Sigmoid colon (tissue), 7 donors: ENCODE measurements at places on chromosomes 5 and 9.
A peak's percentile ranks its signal among the peaks of the same experiment; 100 is the strongest.

GRCh38 chr9:36441966-36442365 lies 41.9 kb upstream of the RNF38 start:
- no peaks in the 10 kb centered on the region for H3K36me3 ChIP-seq
- no peaks in the 10 kb centered on the region for H3K4me1 ChIP-seq
- no peaks in the 10 kb centered on the region for H3K27me3 ChIP-seq
- no peak overlapping the region for H3K27ac ChIP-seq
- H3K4me3 ChIP-seq = no peak overlapping the region

- no peak for DNase-seq
- no peaks in the 10 kb centered on the region for H3K4me1 ChIP-seq
- H3K27me3 ChIP-seq = no peaks in the 10 kb centered on the region
- no peaks in the 10 kb centered on the region for H3K36me3 ChIP-seq
- H3K4me3 ChIP-seq = no peak overlapping the region
Observed at GRCh38 chr5:16603701-16604100, 13.1 kb downstream of the RETREG1 start.

DNA sequence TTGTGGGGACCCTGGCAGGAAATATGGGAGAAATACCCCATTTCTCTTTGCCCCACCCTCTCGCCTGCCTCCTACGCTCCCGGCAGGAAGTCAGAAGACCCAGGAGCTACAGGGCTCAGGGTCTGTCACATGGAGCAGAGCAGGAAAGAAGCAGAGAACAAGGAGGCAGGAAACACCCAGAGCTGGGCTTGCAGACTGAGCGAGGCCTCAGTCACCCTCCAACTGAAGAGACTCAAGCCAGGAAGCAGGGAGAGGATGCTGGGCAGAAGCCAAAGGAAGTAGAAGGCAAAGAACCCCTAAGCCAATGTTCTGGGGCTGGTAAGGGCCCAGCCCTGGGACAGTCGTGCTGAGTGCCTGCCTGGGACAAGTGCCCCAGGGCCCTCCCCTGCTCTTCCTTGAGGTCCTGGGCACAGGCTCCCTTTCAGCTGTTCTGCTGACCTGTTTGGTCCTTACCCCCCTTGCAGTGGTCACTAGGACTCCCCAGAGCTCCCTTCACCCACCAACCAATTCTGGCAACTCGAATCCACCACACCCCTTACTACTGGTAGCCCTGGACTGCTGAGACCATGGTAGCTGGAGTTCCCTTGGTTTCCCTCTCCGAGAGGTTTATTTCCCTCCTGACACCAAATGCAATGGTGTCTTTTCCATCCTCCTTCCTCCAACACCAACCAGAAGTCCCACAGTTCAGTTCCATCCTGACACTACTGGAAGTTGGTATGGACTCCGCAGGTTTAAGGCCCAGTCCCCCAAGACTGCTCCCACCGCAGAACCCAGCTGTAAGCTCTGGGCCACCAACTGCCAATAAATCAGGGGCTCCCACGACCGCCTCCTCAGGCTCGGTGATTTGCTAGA lies 157.5 kb downstream of the COL23A1 start:
- peak; percentile 28 for DNase-seq
- H3K27ac ChIP-seq = no peak overlapping the region
- H3K36me3 ChIP-seq = no peaks in the 10 kb centered on the region
- H3K4me3 ChIP-seq = no peak overlapping the region

DNA sequence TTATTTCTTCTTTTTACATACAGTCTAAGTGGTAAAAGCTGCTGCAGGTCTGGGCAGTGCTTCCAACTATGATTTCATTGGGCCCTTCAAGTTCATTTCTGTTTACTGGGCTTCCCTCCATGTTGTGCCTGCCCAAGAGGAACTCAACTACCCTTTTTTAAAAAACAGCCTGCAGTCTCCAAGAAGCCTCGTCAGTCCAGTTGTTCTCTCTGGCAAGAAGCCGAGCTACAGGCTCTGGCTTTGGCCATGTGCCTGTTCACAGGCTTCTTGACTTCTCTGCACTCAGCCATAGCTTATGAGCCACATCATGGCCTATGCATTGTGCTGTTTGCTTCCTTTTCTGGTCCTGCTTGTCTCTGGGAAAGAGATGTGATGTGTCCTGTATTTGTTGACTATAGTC lies 119.7 kb upstream of the PJA2 start:
- no peak for DNase-seq
- no peak overlapping the region for H3K4me3 ChIP-seq
- no peaks in the 10 kb centered on the region for H3K27me3 ChIP-seq
- no peak overlapping the region for H3K27ac ChIP-seq

GRCh38 chr5:137215261-137215660 lies 283.9 kb downstream of the SPOCK1 start:
- no peak overlapping the region for H3K4me3 ChIP-seq
- H3K36me3 ChIP-seq = no peaks in the 10 kb centered on the region
- no peak overlapping the region for H3K27ac ChIP-seq
- no peaks in the 10 kb centered on the region for H3K4me1 ChIP-seq
- no peaks in the 10 kb centered on the region for H3K27me3 ChIP-seq

GRCh38 chr9:115400796-115401195 lies 282.8 kb upstream of the TNC start:
- DNase-seq = no peak
- no peaks in the 10 kb centered on the region for H3K36me3 ChIP-seq
- no peak overlapping the region for H3K4me3 ChIP-seq
- no peak overlapping the region for H3K27ac ChIP-seq

GRCh38 chr9:114363424-114363823 lies 24.4 kb downstream of the AKNA start:
- no peak overlapping the region for H3K4me3 ChIP-seq
- H3K27ac ChIP-seq = no peak overlapping the region
- peaks cover 35% of the 10 kb centered on the region for H3K36me3 ChIP-seq
- DNase-seq = no peak
- no peaks in the 10 kb centered on the region for H3K27me3 ChIP-seq

DNA sequence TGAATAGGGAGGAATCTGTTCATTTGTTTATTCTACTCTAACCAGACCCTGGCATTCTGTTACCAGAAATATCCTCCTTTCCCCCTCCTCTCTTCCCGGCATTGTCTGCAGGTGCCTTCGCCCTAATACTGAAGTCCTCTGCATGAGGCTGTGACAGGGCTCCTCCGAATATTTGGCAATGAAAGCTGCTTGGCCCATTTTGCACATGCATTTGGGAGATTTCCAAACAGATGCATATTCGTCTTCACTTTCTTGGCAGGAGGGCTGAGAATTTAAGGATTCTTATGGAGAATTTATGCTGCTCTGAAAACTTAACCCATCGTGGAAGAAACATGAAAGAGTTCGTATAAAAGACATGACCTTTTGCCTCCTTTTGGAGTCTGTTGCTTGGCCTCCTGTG lies 484.0 kb downstream of the ZNF608 start:
- no peak overlapping the region for H3K4me3 ChIP-seq
- H3K27ac ChIP-seq = no peak overlapping the region
- H3K4me1 ChIP-seq = peaks cover 22% of the 10 kb centered on the region
- H3K27me3 ChIP-seq = no peaks in the 10 kb centered on the region

DNA sequence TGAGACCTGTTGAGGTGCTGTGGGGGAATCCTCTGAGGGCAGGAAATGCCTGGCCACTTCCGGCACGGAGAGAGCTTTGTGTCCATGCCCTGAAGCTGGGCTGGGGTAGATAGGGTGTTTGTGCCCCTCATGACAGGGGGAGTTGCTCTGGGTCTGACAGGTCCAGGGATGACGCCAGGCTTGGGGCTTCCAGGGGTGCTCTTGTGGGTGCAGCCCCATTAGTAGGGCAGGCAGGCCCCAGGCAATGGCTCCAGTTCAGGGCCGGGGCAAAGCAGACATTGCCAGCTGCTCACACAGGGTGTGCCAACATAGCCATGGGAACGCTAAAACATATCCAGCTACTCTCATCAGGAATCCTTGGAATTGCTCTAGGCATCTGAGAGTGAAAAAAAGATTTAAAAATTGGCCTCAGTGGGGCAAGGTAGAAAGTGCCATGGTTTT lies 21.1 kb downstream of the PITX1 start:
- H3K27me3 ChIP-seq = no peaks in the 10 kb centered on the region
- DNase-seq = peak; percentile 56
- no peak overlapping the region for H3K4me3 ChIP-seq
- H3K27ac ChIP-seq = peak overlapping the region; percentile 50
- H3K4me1 ChIP-seq = peaks cover 31% of the 10 kb centered on the region
- H3K36me3 ChIP-seq = no peaks in the 10 kb centered on the region

DNA sequence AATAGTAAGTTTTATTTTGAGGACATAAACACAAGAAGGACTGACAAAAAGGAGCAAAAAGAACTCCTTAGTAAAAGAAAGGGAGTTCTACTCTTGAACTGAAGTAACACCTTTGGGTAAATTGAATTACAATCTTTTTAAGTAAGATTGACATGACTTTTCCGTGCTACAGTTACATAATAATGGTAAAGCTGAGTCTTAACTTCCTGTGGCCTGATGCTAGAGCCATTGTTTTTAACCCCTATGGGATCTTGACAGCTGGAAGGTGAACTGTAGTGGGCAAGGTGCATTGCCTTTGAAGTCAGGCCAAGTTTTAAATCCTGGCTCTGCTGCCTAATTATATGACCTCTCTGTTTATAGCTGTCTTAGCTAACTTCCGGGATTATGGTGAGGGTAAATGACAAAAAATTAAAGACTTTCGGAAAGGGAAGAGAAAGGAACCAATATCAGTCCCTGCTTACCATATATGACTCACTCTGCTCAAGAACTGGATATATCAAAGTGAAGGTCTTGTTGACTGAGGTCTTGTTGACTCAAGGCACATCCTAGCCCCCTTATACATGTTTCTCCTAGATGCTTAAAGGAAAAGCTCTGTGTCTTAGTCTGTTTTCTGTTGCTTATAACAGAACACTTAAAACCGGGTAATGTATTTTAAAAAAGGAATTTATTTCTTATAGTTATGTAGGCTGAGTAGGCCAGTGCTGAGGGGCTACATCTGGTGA lies 6.8 kb downstream of the HSD17B4 start:
- no peak for DNase-seq
- H3K4me3 ChIP-seq = no peak overlapping the region
- H3K4me1 ChIP-seq = no peaks in the 10 kb centered on the region
- no peak overlapping the region for H3K27ac ChIP-seq

DNA sequence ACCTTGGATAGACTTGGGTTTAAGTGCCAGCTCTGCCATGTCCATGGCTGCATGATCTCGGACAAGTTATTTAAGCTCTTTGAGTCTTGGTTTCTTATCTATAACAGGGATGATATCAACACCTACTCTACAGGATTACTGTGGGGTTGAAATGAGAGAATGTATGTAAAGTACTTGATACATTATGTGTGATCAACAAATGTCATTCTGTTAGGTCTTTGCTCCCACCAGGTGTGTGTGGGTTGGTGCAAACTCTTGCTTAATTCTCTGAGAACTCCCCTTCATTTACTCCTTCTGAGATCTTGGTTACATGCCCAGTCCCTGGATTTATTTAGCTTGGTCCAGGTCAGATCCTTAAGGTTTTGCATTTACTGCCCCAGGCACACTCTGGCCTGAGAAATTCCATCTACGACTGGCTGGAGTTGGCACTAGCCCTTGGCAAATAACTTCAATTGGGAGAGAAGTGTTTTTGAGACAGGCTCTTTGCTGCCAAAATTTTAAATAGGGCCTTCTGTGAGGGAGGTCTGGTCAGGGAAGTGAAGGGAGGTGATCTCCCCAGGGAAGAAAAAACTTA lies 63.5 kb upstream of the KLF9 start:
- peaks cover 82% of the 10 kb centered on the region for H3K4me1 ChIP-seq
- no peak overlapping the region for H3K4me3 ChIP-seq
- H3K27ac ChIP-seq = peak overlapping the region; percentile 93
- no peaks in the 10 kb centered on the region for H3K36me3 ChIP-seq
- peak; percentile 69 for DNase-seq

DNA sequence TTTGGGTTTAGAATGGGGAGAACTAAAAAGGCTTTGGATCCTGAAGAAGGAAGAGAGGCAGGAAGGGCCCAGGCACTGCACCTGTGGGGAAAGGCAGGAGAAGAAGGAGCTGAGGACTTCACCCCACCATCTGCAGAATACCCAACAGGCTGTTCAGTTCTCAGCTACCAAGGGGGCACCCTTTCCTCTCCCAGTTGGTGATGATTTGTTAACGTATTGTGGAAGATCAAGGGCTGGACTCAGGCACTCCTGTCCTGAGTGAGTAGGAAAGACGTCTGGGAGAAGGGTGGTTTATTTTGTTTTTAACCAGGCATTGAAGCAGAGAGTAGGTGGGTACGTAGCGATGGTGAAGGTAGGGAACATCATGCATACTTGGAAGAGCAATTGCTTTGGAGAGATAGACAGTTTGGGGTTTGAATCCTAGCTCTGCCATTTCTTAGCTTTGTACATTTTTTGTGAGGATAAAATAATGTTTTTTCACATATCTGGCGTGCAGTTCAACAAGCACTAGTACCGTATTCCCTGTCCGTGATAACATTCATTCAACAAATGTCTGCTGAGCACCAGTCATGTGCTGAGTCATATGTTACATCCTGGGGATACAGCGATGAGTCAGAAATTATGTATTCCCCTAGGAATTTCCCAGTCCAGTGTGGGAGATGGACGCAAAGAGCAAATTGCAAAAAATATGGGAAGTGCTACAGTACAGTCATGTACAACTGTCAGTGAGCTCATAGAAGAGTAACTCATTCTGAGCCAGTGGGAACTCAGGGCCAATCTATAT lies 2.1 kb downstream of the MSANTD3 start:
- H3K36me3 ChIP-seq = no peaks in the 10 kb centered on the region
- peak overlapping the region; percentile 96 for H3K27ac ChIP-seq
- DNase-seq = no peak
- no peak overlapping the region for H3K4me3 ChIP-seq
- no peaks in the 10 kb centered on the region for H3K4me1 ChIP-seq
- no peaks in the 10 kb centered on the region for H3K27me3 ChIP-seq

- H3K36me3 ChIP-seq = no peaks in the 10 kb centered on the region
- H3K27ac ChIP-seq = no peak overlapping the region
- H3K27me3 ChIP-seq = peaks cover 70% of the 10 kb centered on the region
- H3K4me3 ChIP-seq = peak overlapping the region; percentile 49
- H3K4me1 ChIP-seq = peaks cover 19% of the 10 kb centered on the region
Observed at GRCh38 chr5:141703133-141703561, 21.1 kb upstream of the ARAP3 start.

- peak overlapping the region; percentile 39 for H3K4me3 ChIP-seq
- H3K27me3 ChIP-seq = peaks cover 55% of the 10 kb centered on the region
- H3K36me3 ChIP-seq = no peaks in the 10 kb centered on the region
- peak overlapping the region; percentile 44 for H3K27ac ChIP-seq
Observed at GRCh38 chr5:100900142-100900795, 2.8 kb downstream of the ST8SIA4 start.

GRCh38 chr9:101463397-101463796 lies 27.8 kb upstream of the ALDOB start:
- H3K27ac ChIP-seq = no peak overlapping the region
- no peak overlapping the region for H3K4me3 ChIP-seq
- DNase-seq = no peak
- H3K4me1 ChIP-seq = no peaks in the 10 kb centered on the region

GRCh38 chr5:42021923-42022322 lies 96.8 kb downstream of the FBXO4 start:
- no peak for DNase-seq
- H3K36me3 ChIP-seq = no peaks in the 10 kb centered on the region
- no peaks in the 10 kb centered on the region for H3K4me1 ChIP-seq
- no peaks in the 10 kb centered on the region for H3K27me3 ChIP-seq
- H3K27ac ChIP-seq = no peak overlapping the region
- H3K4me3 ChIP-seq = no peak overlapping the region
